ENCODE measurements at places on chromosomes 6 and 20.

GRCh38 chr20:14418376-14418775 is 81.0 kb upstream of the FLRT3 start:
- DNase-seq: no peak

- no peak for DNase-seq
Measured at GRCh38 chr20:62027116-62027515, 38.6 kb downstream of the TAF4 start.

DNA sequence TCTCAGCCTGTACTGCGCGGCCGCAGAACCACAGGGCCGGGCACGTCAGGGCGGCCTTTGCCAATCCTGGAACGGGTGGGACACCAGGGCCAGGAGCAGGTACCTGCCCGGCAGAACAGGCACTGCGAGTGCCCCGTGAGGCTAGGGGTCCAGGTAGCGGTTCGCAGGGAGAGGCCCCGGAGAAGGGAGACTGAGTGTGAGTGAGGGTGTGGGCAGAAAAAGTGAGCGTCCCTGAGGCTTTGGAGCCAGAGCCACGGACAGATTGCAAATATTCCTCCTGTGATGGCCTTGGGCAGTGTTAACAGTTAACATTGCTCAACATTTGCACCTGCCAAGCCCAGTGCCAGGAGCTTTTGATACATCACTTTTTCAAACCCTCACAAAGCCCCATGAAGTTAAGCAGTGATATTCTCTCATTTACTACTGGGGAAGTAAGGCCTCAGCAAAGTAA is 491 bp downstream of the GNMT start:
- DNase-seq: no peak

GRCh38 chr20:20864351-20865096 is 152.1 kb upstream of the RALGAPA2 start:
- no peak for DNase-seq

DNA sequence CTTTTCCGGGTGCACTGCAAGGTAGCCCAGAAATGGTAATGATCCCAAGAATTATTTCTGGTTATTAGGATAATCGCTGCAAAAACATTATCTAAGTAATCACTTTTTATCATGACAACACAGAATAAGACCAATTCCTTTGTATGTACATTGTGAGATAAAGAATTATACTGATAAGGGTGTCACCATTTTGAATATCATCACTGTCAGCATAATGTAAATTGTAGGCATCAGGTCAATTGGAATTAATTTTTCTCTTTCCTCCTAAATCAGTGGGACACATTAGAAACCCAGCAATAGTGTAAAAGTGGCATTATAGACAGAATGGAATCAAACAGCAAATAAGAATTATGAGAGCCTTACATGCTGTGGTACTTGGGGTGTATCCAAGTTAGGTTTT is 183.1 kb upstream of the SCGN start:
- no peak for DNase-seq

DNA sequence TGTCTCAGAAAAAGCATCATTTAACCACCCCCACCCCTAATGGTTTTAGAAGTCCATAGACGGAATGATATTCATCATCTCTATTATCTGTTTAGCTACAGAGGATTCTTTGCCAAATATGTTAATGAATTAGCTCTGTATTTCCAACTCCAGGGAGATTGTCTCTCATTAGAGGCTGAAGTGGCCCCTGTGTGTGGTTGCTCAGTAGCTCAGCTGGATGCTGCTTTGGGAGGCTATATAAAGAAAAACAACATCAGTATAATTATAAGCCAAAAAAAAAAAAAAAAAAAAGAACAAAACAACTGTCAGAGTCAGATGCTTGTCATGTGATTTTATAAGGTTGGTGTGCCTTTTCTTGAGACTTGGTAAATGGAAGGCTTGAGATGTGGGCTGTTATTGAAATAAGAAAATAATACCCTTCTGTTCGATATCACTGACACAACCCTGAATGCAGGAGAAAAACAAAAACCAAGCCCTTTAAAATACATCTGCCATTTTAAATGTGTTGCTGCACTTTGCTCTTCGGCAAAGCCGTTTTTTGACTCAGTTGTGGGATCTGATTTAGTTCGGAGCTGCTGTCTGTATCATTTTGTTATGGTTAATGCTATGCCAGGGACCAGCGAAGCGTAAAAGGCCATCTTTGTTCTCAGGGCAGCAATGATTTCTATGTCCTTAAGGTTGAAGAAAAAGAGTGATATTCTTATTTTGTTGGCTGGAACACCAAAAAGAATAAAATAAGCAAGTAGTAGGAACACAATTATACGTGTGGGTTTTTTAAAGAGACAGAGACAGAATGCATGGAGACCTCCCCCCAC is 422.6 kb downstream of the QKI start:
- no peak for DNase-seq

GRCh38 chr6:45415315-45415714 is 37.6 kb upstream of the SUPT3H start:
- no peak for DNase-seq

- no peak for DNase-seq
Measured at GRCh38 chr20:24577271-24577909, 108.0 kb downstream of the SYNDIG1 start.

- DNase-seq: no peak
Measured at GRCh38 chr20:43507150-43508080, at the start of gene L3MBTL1. TSS of gene L3MBTL1 (plus strand) at chr20:43507697. CDS start at chr20:43513504, 5,807 bp downstream.

DNA sequence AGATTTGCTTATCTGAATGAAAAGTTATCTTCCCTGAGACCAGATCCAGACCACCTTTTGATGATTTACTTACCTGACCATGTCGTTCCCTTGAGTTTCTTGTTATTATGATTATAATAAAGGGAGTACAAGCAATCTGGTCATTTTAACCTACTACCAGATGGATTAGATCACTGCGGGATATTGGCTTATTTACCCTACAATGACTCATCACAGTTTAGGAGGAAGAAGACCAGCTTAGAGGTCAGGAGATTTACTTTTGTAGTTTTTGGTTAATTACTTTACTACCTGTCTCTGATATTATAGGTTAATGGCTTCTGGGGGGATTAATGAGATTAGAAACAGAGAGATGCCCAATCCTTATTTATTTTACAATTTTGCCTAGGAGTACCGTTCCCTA is 10.7 kb downstream of the PKIB start:
- DNase-seq: no peak

DNA sequence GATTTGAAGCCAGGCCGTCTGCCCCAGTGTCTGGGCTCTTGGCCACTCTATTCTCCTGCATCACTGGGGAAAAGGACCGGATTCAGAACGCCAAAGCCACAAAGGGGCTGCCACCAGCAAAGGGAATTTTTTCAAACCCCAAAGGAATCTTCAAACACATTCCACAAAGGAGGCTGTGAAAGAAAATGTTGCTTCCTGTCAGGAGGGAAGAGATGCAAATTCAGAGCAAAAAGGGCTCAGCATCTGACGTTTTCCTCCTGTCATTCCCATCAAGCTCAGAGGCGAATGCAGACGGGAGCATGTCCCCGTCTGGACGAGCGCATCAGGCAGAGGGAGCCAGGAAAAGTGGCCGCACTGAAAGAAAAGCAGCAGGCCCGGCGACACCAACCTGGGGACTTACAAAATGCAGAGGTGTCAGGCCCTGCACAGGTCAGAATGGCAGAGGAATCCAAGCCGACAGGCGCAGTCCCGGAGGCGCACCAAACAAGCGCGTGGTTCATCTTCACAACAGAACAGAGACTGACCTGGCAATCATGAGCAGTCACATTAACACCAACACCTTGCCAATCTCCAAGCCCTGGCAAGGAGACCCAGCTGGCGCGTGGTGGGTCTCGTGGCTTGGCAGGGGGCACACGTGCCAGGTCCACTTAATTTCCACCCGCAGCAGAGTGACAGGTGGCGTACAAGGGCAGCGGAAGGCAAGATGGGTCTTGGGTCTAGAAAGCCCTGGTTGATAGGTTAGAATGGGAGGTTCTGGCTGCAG is 62.8 kb downstream of the GRM4 start:
- DNase-seq: no peak

DNA sequence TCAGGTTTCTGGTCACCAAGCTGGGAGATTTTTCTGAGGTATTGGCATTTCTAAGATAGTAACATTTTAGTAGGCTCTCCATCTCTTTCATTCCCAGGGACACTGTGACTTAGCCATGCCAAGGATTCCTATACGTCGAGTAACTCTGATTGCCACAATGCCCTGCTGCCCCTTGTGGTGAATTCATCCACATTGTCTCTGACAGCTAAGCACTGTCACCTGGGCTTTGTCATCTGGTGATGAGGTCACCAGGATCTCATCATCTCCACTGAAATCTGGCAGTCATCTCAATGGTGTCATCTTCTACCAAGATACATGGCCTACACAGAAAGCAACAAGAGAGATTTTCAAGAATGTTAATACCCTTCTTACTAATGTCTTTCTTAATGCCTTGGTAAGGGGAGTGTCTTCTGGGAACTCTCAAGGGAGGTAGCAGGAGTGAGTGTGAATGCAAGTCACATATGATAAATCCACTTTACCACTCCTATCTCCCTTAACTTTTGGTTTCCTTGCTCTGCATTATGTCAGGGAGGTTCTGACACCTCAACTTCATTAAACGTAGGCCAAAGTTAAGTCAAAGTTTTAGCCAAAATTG is 246.7 kb downstream of the CD109 start:
- no peak for DNase-seq

DNA sequence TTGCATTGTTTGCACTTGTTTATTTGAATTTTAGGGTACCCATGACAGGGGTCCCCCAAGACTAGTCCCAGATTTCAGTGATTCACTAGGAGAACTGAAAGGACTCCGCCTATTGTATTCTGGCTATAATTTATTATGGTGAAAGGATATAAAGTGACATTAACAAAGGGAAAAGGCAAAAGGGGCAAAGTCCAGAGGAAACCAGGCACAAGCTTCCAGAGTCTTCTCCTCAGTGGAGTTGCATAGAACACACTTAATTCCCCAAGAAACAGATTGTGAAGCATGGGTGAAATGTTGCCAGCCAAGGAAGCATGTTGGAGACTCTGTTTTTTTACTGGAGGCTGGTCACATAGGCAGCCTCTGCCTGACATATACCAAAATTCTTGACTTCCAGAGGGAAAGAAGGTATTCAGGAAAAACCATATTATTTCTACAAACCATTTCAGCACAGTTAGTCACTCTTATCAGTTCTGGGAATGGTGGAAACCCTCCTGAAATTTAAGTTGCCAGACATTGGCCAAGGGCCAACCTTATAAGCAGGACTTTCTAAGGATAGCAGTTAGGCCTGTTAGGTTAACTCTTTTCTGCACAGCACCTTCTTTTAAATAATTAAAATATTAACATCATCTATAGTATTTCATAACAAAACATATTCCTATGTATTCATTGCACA is 71.8 kb downstream of the FIG4 start:
- no peak for DNase-seq

GRCh38 chr6:29608131-29608530 is 23.2 kb downstream of the OR2H2 start:
- DNase-seq: no peak
